ENCODE measurements at places on chromosomes 5 and 9.

DNA sequence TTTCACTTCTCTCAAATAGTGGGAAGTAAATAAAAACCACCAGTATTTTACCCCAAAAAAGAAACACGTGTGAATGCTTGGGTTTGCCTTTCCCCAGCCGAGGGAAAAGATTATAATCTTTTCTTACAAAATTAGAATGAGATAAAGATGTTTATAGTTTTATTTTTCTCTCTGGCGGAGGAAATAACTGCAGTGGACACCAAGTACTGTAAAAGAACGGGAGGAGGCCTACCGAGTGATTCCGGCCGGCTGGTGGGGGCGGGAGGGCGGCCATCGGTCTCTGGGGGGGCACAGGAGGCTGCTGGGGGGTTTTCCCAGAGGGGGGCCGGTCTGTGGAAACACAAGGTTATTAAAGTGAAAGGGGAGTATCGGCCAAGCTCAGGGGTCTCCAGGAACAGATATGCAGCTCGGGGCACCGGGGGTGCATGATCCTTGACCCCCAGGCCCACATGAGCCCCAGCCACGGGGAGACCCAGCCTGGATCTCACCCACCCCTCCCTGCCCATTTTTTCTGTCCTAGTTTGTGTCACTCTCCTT, 29.4 kb downstream of the LCP2 start:
- DNase-seq = no peak

DNA sequence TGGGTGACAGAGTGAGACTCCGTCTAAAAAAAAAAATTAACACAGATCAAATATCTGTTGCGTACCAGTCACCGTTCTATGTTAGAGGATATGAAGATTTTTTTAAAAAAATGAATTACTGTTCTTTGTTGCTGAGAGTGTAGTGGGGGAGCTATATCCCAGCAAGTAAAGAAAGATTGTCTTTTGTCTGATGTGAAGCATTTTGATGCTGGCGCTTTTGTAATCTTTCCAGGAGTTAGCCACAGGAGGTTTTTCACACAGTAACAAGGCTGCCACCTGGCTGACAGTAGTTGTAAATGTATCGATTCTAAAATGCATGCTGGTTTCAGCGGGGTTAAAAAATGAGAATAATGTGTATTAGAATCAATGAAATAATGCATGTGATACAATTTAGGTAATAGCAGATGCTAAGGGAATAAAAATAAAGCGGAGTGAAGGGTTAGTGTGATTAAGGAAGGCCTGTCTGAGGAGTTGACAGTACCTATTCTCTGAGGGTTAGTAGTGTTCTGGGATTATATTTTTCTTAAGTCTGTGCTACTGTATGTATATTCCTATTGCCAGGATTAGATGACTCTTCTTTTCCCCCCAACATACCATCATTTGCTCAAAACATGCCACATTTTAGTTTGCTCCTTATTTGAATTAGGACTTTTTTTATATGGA, 3.4 kb downstream of the LMNB1 start:
- no peak for DNase-seq

GRCh38 chr9:89612566-89613278, 7.9 kb downstream of the GADD45G start:
- DNase-seq = no peak

GRCh38 chr5:169272111-169272510, 28.8 kb downstream of the SLIT3 start:
- DNase-seq = no peak

- no peak for DNase-seq
These were observed 1040.3 kb downstream of the TLE1 start for GRCh38 chr9:80649001-80649420.

GRCh38 chr5:131386779-131387178, 122.9 kb downstream of the CDC42SE2 start:
- DNase-seq = no peak

DNA sequence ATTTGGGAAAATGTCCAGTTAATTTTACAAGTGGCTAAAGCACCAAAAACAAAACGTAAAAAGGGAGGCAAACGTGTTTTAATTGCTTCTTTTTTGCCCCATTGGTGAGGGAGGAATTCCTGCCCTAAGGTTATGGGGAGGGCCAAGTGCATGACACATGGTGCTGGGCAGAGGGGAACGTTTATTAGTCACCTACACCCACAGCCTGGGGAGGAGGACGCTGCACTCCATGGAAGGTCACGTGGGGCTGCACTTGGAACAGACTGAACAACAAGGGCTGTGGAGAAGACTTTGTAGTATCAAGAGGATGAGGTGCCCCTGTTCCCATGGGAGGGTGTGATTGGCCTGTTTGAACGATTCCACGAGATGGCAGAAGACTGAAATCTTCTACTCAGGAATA, 13.7 kb upstream of the ADAMTS16 start:
- DNase-seq = no peak

DNA sequence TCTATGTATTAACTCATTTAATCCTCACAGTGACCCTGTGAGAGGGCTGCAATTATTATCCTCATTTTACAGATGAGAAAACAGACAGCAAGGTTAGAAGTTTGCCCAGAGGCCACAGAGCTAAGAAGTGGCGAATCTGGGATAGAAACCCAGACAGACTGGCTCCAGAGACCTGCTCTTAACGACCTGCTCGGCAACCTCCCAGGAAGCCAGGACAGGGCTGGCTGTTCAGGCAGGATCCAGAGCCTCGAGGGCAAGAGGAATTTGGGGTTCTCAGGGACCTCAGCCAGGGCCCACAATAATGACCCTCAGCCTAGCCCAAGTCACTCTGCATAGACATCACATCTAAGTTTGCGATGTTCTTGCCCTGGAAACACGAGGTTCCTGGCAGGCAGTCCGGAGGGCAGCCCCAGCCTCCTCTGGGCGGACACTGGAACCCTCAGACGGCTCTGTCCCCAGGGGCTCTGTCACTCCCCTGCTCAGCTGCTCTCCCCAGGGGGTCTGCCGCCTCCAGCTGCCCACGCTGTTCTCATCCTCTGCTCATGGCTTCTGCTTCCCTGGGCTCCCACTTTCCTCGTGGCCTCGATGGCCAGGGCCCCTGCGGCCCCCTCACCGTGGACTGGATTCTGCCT, 138.5 kb upstream of the ERCC6L2 start:
- no peak for DNase-seq

DNA sequence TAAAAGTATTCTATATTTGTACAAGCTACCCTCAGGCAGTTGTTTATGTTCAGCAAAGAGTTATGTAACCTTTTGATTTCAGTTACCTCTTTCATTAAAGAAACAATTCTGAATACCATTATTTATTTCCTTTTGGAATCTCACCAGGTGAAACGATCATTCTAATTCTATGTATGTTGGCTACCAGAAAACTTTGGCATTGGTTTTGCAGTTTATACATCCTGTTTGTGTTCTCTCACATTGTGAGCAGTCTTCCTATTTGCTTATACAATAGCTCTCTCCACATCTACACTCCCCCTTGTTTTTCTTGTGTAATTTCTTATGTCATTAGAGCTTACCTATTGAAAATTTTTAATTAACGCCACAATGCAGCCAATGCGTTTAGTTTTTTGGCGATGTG, 276.0 kb upstream of the MPDZ start:
- DNase-seq = peak; percentile 70

DNA sequence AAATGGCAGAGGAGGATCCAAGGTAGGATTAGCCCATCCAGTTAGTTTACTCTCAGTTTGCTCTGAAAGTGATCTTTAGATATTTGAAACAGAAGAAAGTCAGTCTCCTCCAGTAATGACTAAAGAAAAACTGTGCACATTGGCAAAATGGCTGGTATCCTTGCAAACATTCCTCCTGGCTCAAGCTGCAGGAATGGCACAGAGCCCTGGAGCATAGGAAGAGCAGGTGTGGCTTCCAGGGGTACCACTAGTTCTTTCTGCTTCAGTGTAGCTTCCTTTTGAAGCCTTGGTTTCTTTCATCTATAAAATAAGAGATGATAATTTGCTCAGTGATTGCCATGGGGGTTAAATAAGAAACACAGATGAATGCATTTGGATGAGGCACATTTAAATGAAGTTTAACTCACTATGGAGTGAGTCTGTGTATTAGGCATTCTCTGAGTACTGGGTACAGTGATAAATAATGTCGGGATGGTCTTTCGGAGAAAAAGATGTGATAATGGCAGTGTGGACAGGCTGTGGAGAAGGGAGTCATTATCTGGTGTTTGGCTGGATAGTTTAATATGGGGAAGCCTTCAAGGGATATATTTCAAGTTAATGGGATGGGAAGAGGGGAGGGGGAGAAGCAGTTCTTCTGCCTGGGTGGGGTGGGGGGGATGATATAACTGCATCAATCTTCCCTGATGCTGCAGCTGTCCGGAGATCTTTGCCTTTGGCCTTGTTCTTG, 217.3 kb upstream of the KLF4 start:
- no peak for DNase-seq

GRCh38 chr9:14909961-14910805, at the start of gene FREM1:
FREM1 (minus strand) TSS chr9:14910428; CDS start chr9:14868977, 41,451 bp downstream.
- no peak for DNase-seq

DNA sequence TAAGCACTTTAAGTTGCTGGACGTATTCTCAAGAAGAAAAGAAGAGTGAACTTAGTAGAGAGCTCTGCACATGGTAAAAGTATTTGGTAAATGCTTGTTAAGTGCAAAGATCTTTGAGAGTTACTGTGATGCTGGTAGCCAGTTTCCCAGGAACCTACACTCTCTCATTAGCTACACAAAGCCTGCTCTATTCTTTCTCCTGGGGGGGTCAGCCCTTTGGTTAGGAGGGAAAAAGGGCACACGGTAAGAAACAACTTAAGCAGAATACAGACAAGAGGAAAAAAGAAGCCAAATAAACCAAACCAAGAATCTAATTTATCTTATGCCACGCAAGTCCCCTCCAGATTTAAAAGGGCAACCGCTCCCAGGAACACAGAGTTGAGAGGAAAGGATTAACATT, 1100.1 kb upstream of the CDH10 start:
- no peak for DNase-seq

DNA sequence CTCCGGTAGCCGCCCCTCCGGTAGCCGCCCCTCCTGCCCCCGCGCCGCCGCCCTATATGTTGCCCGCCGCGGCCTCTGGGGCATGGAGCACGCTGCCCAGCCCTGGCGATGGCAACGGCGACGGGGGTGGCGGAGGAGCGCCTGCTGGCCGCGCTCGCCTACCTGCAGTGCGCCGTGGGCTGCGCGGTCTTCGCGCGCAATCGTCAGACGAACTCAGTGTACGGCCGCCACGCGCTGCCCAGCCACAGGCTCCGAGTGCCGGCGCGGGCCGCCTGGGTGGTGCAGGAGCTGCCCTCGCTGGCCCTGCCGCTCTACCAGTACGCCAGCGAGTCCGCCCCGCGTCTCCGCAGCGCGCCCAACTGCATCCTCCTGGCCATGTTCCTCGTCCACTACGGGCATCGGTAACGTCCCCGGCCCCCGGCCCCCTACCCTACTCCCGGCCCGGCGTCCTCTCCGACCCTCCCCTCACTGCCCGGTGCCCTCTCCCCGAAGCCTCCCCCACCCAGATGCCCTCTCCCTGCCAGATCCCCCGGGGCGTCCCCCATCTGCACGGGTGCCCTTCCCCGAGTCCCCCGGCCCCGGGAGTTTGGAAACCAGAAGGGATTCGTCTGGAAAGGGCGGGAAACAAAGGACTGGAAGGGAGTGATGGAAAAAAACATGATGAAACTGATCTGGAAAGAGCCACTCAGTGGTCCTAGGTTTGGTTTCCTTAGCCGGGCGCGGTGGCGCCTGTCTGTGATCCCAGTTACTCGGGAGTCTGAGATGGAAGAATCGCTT, 417 bp downstream of the SRD5A1 start:
- DNase-seq = peak; percentile 23

GRCh38 chr5:41457094-41457493, 53.3 kb downstream of the PLCXD3 start:
- no peak for DNase-seq

DNA sequence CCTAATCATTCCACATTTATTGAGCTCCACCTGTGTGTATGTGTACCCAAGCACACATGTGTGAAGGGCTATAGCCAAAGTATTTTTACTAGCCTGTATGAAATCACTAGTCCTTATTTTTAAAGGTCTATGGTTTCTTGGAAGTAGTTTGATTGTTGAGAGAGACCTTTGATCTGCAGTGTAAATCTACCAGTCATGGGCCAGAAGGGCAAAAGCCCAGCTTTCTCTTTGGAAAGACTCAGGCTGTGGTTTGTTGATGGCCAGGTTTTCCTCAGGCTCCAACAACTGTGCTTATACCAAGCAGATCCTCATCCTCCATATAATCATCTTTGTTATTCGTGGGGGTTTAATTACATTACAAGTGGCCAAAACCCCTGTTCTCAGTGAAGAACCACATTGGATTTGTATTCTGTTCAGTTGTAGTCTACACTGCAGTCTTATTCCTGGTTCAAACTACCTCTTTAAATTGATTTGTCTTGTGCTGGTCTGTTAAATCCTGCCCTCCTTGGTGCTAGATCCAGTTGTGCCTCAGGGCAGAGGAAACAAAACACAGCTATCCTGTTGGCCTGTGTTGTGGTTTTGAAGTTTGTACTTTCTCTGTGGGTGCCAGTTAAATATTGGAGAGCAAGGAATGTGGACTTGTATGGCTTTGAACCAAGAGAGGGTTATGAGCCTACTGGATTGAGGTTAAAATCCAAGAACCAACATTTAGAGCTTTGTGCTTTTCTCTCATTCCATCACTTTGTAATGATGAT, 13.3 kb downstream of the CDC26 start:
- no peak for DNase-seq

DNA sequence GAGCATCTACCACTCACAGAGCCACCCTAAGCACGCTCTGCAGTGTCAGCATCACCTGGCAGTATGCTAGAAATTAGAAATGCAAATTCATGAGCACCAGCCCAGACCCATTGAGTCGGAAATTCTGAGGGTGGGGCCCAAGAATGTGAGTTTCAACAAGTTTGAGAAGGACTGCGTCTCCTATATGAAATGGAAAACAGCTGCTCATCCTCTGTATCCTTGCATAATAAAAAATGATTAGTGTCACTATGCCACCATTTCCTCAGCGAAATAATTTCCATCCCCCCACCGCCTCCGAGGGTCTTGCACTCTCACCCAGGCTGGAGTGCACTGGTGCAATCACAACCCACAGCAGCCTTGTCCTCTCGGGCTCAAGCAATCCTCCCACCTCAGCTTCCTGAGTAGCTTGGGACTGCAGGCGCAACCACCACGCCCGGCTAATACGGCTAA, 1.3 kb upstream of the IQGAP2 start:
- no peak for DNase-seq

DNA sequence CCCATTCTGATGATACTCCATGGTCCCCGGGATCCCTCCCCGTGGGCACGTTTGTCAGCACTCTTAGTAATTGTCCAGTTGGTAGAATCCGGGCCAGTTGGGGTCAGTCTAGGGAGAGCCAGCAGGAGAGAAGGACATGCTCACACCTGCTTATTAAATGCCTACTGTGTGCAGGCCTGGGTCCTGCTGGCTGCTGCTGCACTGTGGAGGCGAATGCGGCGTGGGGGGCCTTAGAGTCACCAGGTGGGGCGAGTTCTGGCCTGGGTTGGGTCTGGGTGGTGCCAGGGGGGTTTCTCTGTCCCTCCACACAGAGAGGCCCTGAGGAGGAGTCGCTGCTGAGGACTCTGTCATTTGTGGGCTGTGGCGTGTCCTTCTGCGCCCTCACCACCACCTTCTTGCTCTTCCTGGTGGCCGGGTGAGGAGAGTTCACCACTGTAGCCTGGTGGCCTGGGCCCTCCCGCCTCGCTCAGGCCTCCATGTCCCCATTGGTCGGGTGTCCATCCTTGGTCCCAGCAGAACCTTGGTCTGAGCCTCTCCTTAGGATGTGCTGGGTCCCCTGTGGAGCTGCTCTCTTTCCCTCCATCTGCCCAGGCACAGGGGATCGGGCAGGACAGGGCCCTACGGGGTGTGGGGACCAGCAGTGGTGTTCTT, 17.3 kb downstream of the ADGRD2 start:
- no peak for DNase-seq

GRCh38 chr9:119298076-119298853, 71.0 kb downstream of the BRINP1 start:
- no peak for DNase-seq

Data from NCI-H1930 (cell line).